ENCODE measurements at places on chromosomes 2 and 18.
A peak's percentile ranks its signal among the peaks of the same experiment; 100 is the strongest.

- H3K36me3 ChIP-seq = no peaks in the 10 kb centered on the region
- H3K27ac ChIP-seq = no peak overlapping the region
- no peaks in the 10 kb centered on the region for H3K27me3 ChIP-seq
- H3K4me1 ChIP-seq = no peaks in the 10 kb centered on the region
Measured at GRCh38 chr2:6574121-6574520, 291.6 kb downstream of the CMPK2 start.

DNA sequence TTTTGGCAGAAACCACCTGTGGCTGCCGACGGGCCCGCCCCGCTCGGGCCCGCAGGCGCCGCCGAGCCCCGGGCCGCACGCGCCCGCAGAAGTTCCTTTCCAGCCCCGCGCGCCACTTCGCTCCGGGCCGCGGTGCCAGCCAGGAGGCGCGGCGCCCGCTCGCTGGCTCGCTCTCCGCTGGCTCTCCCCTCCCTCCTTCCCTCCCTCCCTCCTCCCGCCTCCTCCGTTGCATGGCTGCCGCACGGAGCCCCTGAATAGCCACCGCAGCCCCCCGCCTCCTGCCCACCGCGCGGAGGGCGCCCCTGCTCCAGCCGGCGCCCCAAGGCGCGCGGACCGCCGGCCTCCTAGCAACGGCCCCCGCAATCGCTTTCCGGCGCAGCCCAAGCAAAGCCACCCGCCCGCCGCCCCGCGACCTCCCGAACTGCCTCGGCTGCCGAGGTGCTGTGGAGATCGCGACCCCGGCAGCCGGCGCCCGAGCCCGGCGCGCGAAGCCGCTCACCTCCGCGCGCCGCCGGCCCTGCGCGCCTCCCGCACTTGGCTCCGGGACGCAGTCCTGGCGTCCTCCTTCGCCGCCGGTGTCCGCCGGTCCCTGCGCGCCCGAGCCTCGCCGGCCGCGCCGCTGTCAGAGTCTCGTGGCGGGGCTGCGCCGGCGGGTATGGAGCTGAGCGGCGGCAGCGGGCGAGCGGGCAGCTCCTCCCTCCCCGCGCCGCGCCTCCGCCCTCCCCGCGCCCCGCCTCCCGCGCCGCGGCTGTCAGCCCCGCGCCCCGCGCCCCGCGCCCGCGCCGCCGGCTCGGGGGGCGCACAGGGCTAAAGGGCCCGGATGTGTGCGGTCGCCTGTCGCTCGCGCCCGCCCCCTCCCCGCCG lies at the start of gene ZBTB7C:
ZBTB7C (minus strand) TSS at position 657 of the 864 bp plus-strand sequence.
- H3K27ac ChIP-seq = no peak within 1 kb of the TSS
- DNase-seq = no peak
- H3K27me3 ChIP-seq = peaks cover 75% of the 10 kb centered on the region
- H3K4me3 ChIP-seq = peak within 1 kb of the TSS; percentile 74

- peak; percentile 74 for DNase-seq
- H3K36me3 ChIP-seq = no peaks in the 10 kb centered on the region
- no peak overlapping the region for H3K4me3 ChIP-seq
Measured at GRCh38 chr2:71926089-71926447, 221.6 kb downstream of the CYP26B1 start.

- H3K4me1 ChIP-seq = peaks cover 10% of the 10 kb centered on the region
- H3K4me3 ChIP-seq = no peak overlapping the region
- no peaks in the 10 kb centered on the region for H3K36me3 ChIP-seq
- H3K27ac ChIP-seq = no peak overlapping the region
- no peak for DNase-seq
Measured at GRCh38 chr2:56263876-56264275, 80.1 kb downstream of the CCDC85A start.

DNA sequence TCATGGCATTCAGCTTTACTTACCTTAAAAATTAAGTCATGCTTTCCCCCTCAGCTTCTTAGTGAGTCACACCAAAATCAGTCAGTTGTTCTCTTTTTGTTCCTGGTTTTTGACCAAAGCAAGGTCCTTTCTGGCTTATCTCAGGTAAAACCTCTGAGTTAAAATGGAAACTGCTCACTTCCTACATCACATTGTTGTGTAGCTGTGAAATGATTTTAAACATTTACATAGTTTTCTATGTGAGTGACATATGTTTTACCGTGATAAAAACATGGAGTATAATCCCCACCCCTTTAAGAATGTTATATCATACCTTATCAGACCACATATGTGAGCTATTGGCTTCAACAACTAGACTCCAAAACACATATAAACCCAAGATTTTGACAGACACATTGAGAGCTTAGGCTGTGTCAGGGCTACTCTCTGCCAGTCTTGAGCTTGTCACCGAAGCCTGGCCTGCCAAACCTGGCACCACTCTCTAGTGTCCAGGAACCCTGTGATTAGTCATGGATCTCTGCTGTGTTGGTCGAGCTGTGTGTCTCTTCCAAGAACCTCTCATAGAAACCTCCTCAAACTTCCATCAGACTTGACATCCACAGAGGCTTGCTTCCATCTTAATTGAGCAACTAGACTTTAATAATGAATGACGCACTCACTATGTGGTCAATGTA lies 294.5 kb upstream of the FBXO11 start:
- no peaks in the 10 kb centered on the region for H3K36me3 ChIP-seq
- no peak overlapping the region for H3K4me3 ChIP-seq
- DNase-seq = no peak
- no peak overlapping the region for H3K27ac ChIP-seq

Measured in osteocyte (in vitro differentiated cells).